HuH-7 (cell line): ENCODE measurements at places on chromosomes 6 and 20.

DNA sequence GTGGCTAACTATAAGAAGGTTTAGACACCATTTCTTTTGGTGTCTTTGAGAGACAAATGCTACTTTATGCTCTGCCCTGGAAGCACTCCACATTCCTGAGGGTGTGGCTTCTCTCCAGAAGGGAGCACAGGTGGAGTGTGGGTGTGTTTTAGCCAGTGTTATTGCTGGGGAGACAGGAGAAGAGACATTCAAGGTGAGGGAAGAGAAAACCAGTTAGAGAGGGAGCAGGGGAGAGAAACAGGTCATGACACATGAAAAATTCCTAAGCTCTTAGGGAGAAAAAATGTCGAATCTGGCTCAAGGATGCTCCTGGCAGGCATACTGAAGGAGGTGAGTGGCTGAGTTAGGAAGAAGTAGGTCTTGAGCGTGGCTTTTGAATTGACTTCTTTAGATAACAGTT lies 292.8 kb downstream of the CLIC5 start:
- DNase-seq, result no peak

DNA sequence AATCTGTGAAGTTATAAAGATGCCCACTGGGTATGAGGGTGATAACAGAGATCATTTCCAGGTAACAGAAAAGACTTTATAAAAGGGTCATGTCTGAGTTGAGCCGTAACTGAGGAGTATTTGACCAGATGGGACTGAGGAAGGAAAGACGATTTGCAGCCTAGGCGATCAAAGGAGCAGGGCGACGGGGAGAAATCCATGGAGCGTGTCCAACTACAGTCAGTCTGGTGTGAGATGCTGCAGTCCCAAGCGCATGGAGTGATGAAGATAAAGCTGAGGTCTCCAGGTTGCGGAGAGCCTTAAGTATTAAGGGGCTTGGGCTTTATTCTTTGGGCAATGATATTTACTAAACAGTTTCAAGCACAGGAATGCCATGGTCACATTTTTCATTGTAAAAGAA lies 166.7 kb downstream of the PRKN start:
- no peak for DNase-seq

DNA sequence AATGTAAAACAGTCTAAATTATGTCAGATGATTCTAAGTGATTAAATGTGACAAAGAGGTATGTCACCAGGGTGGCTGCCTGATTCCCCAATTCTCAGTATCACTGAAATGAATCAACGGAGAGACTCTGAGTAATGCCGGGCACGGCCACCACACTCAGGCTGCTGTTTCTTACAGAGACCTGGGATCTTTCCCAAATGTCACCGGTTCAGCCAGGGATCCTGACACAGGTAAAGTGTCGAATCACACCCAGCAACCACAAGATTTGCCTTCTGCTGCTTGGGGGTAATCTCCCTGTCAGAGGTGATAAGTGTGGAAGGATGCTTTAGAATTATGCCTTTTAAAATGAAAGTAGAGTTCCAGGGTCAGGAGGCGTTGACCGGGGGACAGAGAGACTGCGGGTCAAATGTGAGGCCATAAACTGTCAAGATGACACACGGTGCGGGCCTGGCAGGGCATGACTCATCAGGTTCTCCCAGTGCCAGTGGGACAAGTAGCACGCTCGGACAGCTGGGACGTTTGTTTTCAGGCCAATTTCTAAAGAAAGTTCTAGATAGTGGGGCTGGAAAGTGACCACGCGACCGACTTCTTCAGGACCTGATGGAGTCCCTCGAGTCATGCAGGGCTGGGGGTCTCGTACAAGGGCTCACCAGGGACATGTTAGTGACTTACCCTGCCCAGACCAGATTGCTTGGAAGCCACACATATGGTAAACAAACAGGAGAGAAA lies 48.9 kb downstream of the PRDM1 start:
- DNase-seq, result peak; percentile 44

GRCh38 chr6:19715167-19715551 lies 122.0 kb upstream of the ID4 start:
- no peak for DNase-seq

DNA sequence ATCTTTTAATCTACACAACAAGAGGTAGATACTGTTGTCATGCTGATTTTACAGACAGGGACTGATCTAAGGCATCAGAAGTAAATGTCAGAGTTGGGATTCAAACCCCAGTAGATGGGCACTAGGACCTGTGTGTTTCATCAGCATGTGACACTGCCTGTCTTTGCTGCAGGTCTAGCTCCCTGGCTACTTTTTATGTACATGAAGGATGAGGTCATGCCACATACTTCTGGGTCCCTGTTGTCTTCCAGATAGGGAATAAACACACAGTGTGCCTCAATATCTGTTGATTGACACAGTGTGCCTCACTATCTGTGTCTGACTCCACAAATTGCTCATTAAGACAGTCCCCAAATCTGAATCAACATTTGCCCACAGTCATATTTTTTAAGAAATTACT lies 106.9 kb downstream of the TFAP2B start:
- DNase-seq, result no peak

- DNase-seq, result no peak
These were observed 387.1 kb upstream of the AGPAT4 start for GRCh38 chr6:161660666-161661571.

- no peak for DNase-seq
These were observed 79.1 kb downstream of the UTRN start for GRCh38 chr6:144364208-144364720.
